ENCODE measurements at places on chromosomes 6 and 20.
A peak's percentile ranks its signal among the peaks of the same experiment; 100 is the strongest.

GRCh38 chr20:11302436-11302835, 615.3 kb upstream of the BTBD3 start:
- DNase-seq, result no peak

- no peak for DNase-seq
Measured at GRCh38 chr6:134123666-134124208, 71.3 kb upstream of the SLC2A12 start.

DNA sequence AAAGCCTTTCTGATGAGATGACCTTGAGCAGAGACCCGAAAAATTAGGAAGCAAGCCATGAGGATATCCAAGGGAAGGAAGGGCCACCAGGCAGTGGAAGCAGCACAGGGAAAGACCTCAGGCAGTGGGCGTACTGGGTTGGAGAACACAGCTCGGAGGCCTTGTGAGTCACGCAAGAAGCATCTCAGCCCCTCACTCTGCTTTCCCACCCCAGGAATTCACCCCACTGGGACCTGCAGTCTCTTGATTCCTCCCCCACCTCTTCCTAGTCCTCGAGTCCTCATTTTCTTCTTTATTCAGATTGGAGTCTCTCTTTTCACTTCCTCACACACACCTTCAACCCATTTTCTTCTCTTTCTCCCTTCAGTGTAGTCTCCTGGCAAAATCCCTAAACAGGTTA, 27.0 kb downstream of the RPRD1B start:
- DNase-seq, result no peak

DNA sequence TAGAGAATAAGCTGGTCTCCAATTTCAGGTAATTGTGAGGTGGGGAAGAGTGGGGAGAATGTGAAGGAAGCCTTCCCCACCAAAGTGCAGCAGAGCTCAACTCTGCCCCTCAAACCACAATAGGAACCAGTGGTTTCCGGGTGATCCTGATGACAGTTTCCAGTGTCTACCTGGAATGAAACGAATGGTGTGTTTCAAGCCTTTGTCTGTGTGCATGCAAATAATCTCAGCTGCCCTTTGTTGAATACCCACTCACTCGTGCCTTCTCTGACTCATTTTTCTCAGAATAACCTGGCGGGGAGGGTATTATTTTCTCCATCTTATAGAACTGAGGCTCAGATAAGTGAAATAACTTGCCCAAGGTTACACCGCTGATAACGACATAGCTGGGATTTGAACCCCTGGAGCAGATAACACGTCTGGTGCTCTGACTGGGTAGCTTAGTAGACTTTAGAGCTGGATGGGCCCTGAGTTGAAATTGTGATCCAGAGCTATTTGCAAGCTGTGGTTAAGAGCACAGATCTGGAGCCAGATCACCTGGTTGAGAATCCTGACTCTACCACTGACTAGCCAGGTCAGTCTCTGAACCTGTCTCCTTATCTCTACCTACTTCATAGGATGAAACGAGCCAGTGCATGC, 85.1 kb downstream of the EYA2 start:
- peak; percentile 16 for DNase-seq

GRCh38 chr6:39923861-39924260, 10.4 kb downstream of the MOCS1 start:
- DNase-seq, result no peak

GRCh38 chr20:10837901-10838300, 164.1 kb upstream of the JAG1 start:
- no peak for DNase-seq

DNA sequence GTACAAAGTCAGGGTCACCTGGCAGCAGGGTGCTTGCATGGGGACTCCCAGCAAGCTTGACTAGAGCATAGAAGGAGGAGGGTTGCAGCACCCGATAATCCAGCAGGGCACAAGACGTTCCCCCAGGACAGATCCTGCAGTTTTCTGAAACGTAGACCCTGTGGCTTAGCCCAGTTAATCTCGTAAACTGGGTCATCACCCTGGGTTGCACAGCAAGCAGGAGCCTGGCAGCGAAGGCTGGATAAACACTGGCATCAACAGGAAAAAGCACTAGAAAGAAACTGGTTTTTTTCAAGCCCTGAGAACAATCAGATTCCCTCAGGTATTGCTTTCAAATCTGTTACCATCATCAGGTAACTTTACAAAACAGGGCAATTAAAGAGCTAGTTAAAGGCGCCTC, 92.6 kb downstream of the PDE7B start:
- DNase-seq, result no peak

- no peak for DNase-seq
Measured at GRCh38 chr6:40708049-40708448, 120.9 kb upstream of the LRFN2 start.
